ENCODE measurements at places on chromosomes 1 and 21.

GRCh38 chr1:159229260-159229885 lies 24.7 kb downstream of the ACKR1 start:
- no peak for DNase-seq

- DNase-seq: no peak
Measured at GRCh38 chr1:25039229-25039628, 109.2 kb upstream of the RUNX3 start.

- no peak for DNase-seq
Measured at GRCh38 chr1:38296047-38296446, 249.5 kb upstream of the POU3F1 start.

- DNase-seq: no peak
Measured at GRCh38 chr1:91891454-91891853, 5.5 kb upstream of the TGFBR3 start.

DNA sequence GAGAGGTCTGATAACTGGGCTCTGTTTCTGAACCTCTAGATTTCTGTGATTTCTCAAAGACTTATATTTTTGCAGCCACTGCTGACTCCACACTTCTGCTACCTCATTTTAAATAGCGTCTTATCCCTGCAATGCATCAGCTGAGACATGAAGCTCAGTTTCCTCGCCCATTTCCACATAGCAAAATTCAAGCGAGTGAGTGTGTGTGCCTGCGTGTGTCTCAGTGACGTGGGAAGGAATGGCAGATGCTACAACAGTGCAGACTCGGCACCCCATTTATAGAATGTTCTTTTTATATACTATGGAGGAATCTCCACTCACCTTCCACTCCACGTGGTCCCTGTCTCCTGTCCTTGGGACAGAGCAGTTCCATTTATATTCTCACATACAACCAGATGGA lies 35.7 kb downstream of the ZMYND12 start:
- no peak for DNase-seq

- no peak for DNase-seq
Measured at GRCh38 chr1:59976194-59977074, 49.9 kb upstream of the CYP2J2 start.

GRCh38 chr21:15289896-15290841 lies 225.4 kb upstream of the NRIP1 start:
- DNase-seq: no peak

DNA sequence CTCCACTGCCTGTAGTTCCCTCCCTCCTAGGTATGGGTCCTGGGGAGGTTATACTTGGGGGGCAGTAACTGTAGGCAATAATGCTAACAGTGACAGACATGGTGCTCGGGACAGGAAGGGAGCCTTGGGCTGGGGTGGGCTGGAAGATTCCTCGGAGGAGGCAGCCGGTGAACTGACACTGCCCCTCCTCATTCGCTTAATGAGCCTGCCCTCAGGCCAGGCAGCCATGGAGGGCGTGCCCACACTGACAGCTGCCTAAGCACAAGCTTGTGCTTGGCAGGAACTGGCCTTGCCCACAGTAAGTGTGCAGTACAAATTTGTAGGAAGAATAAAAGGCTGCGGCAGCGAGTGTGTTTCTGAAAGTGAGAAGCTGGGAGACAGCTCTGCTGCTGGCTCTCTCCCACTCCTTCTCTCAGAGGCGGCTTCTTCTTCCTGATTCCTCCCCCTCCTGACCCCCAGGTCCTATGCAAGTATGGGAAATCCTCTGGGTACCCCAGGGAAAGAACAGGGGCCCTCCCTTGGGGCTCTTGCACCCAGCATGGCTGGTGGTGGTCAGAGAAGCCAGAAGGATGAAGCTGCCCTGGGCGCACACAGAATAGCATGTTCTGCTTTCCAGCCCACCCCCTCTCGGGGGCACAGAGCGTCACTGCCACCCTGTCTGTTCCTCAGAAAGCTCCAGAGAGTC lies 23.6 kb downstream of the OPTC start:
- DNase-seq: no peak

DNA sequence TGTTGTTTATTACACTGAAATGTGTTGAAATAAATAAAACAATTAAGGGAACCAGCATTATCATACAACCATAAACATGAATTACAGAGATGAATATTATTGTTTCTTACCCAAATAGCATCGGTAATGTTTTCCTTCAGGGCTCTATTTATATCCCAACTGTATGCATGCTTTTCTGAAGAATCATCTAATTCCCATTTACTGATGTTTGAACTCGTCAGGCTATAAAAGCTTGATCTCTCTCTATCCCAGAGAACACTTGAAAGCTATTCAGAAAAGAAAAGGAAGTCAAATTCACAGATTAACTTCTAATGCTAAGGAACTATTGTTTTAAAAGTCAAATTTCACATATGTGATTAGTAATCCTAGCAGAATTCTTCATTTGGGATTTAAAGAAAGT lies 12.4 kb downstream of the NUP133 start:
- no peak for DNase-seq

- no peak for DNase-seq
Measured at GRCh38 chr1:107965110-107965991, at the start of gene VAV3. Gene VAV3, minus strand, starts transcription at chr1:107965180. Its CDS starts 311 bp downstream, at chr1:107964869.

DNA sequence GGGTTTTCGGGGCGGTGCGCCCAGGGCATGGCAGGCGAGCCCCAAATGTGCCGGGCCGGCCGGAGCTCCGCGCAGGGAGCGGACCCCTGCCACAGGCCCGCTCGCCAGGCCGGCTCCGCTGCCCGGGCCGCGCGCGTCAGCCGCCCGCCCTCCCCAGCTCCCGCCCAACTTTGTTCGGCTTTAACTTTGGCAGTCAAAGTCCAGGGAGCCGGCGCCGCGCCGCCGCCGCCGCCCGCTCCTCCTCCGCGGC lies 488 bp downstream of the SLC35D1 start:
- no peak for DNase-seq

DNA sequence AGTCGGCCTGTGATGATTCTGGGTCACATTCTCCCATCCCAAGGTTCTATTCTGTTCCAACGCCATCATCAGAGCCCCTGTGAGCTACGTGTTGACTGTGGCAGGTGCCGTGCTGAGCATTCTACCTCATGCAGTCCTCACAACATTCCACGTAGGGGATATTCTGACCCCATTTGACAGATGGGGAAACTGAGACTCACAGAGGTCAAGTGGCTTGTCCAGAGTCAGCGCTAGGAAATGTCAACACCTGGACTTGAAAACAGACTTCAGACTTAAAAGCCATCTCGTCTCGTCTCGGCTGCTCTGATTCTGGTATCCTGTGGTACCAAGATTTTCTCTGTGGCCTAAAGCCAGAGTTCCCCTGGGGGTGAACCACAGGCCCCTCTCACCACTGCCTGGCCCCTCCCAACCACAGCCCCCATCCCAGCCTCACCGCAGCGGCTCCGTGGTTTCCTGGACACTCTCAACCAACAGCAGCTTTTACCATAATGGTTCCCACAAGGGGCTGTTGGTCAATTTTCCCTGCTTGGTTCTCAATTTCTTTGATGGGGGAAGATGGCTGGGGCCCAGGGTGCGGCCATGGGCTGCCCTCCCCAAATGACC lies 39.6 kb downstream of the SDC3 start:
- DNase-seq: peak; percentile 15

DNA sequence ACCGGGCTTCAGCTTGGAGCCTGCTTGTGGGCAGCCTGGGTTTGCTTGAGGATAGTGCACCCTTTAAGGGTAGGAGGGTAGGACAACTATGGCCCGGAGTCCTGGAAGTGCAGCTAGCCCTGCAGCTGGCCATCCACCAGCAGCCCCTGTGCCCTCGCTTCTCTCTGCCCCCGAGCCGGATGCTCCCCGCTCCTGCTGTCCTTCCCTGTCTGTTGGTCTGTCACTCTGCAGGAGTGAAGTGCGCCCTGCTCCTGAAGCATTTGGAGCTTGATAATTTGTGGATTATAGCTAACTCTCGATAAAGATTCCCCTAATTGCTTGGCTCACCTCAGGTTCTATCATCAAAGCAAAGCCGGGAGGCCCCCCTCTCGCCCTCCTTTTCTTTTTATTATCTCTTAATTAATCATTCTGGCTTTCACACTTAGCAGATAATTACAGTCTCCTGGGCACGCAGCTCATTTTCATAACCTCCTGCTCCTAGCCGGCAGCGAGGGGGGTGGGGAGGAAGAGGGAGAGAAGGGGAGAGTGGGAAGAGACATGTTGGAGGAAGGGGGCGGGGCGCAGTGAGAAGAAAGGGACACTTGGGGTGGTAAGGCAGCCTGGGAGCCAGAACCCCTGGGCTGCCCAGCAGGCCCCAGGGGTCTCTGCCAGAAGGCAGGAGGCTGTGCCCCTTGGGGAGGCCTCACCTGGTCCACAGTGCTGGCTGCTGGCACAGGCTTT lies 14.4 kb downstream of the KIRREL1 start:
- no peak for DNase-seq

GRCh38 chr1:28339551-28339950 lies 10.7 kb downstream of the MED18 start:
- DNase-seq: no peak

GRCh38 chr1:240695416-240695815 lies 83.5 kb upstream of the GREM2 start:
- no peak for DNase-seq

DNA sequence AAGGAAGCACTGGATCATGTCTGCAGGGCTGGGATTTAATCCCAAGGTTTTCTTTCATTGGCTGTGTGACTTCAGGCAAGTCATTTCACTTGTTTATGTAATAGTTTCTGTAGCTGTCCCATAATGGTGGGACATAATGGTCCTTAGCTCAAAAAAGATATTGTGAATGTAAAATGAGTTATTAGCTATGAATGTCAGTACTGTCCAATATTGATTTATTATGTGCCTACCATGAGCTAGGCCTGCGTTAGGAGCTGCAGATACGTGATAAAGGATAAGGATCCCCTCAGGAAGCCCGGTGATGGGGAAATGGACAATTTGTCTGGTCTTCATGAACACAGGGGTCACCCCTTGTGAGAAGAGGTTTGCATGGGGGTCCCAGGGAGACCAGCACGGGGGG lies 95.8 kb downstream of the PLXNA2 start:
- DNase-seq: no peak

DNA sequence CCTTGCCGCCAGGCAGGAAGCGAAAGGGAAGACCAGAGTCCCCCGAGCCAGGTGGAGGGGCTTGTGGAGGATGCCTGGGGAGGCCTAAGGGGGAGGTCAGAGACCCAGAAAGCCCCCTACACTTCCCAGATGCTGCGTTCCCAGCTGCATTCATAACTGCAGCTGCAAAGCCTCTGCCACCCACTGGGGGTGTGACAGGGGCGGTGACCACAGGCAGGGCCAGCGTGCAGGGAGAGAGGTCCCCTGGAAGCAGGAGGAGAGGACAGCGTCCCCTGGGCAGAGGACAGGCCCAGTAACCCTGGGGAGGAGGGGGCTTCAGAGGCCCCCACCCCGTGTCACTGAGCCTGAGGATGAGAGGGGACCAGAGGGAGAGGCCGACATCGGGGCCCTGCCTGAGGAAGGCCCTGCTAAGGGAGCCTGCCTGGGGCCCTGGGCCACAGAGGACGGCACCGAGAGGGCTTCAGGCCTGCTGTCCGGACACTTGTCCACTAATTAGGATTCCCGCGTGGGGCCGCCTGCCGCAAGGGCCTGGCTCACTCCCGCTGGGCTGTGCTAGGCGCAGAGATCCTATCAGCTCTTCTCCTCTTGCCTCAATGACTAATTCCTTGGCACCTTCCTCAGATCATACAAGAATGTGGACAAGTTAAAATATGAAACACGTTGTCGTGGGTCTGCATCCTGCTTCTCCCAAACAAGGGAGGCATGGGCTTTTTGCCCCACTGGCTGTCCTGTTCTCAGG lies 49.1 kb upstream of the CCDC27 start:
- DNase-seq: no peak

- DNase-seq: no peak
Measured at GRCh38 chr1:158147869-158148268, 32.8 kb upstream of the CD1D start.

- DNase-seq: no peak
Measured at GRCh38 chr21:43311301-43311817, 115.6 kb downstream of the SIK1 start.

DNA sequence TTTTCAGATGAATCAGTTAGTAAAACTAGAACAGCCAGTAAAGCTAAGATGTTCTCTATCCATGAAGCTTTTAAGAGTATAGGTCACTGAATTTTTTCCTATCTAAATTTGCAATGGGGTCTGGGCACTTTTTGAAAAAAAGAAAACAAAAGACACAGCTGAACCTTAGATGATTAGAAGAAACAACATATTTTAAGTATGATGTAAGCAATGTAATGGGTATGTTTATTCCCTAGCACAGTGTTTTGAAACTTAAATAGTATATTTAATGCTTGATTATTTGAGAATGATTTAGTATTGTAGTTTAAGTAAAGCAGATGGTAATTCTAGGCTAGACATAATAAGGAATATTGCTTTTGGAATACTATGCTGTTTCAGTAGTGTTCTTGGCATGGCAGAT lies 36.2 kb downstream of the KCTD3 start:
- DNase-seq: no peak

- DNase-seq: no peak
Measured at GRCh38 chr1:187627516-187627915, 798.8 kb downstream of the PLA2G4A start.

All from GM12878 (cell line).